D341Med (cell line): ENCODE measurements at places on chromosomes 3 and 15.

DNA sequence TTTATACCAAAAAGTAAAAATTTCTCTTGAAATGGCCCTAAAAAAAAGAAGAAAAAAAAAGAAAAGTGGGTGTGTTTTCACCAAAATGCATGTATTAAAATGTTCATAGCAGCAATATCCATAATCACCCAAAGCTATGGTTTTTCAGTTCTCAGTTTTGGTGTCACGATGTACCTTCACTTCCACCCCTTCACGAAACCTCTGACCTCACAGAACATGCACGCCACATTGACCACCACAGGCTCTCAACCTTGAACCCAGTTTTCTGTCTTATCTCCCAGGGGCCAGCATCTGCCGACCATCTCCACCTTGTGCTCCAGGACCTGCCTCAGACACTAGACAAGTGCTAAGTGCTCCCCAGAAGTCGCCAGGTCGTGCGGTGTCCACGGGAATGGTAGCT is 30.4 kb downstream of the COLQ start:
- no peak for DNase-seq

DNA sequence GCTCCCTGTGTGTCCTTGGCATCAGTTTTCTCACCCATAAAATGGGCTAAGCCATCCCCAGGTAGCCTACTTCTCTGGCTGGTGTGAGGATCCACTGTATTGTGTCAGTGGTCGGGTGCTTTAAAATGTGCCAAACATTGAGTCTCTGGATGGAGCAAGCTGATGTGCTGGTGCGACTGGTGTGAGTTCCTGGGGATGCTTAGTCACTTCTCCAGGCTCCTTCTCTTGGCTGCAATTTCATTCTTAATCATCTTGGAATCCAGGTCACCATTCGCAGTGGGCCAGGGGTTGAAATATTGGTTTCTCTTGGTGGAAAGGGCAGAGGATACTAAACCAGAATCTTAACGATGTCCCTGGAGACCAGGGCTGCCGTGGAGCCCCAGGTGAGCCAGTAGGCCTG is 29.3 kb downstream of the SCN5A start:
- DNase-seq: no peak

DNA sequence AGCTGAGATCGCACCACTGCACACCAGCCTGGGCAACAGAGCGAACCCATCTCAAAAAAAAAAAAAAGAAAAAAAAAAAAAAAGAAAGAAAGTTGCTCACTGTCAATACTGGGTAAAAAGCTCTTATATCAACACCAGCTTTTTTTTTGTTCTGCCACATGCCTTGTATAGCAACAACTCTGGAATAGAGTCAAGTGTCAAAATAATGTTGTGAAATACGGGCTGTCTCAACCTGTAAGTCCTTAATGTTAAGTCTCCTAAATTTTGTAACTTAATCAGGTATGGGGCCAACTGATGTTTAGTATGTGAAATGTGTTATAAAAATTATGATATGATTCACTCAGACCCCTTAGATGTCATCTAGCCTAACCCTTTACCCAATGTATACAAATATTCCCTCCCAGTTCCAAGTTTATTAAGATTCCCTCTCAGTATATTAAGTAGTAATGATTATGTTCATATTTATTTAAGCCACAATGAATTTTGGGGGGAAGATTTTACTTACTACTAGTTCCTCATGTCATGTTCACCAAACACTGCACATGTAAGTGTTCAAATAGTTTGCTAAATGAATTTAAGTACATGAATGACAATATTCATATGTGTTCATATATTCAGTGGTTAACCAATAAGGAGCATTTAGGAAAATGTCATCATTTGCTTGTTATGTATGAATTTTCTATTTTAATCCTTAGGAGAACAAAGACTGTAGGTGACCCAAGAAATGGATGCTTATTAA is 52.2 kb downstream of the GPR160 start:
- no peak for DNase-seq

- no peak for DNase-seq
Measured at GRCh38 chr3:157958457-157958856, 147.8 kb downstream of the SHOX2 start.

DNA sequence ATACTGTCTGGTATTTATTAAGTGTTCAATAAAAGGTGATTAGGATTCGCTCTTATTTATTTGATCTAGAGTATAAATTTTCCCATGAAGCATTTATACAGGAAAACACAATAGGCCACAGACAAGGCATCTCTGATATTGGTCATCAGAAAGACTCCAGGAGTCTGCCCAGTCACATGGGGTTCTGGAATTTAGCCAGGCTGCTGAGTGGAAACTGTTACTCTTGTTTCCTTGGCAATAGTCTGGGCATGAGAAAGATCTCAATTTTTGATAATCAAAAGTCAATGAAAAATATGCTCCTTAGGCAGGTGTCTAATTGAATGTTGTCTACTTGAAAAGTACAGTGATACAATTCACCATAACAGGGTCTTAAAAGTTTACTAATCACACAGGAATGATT is 161.2 kb downstream of the FRMD5 start:
- no peak for DNase-seq

DNA sequence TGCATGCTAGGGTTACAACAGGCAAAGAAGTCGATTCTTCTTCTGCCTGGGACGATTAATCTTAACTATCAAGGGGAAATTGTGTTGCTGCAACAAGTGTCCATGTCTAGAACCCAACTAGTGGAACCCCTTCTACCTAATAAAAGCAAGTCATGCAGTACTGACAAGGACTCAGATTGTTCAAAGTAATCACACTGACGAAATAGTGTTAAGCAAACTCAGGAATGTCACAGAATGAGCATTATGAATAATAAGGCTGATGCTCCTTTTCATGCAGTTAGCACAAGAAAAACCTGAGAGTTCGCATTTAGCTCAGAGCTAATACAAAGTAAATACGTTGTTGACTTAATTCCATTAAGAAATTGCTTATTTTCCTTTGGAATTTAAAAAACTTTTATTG is 47.5 kb upstream of the TRIM42 start:
- no peak for DNase-seq

- no peak for DNase-seq
Measured at GRCh38 chr15:101641894-101642293, 10.3 kb downstream of the TM2D3 start.

GRCh38 chr15:99486371-99487336 is 79.1 kb upstream of the MEF2A start:
- peak; percentile 69 for DNase-seq

- DNase-seq: no peak
Measured at GRCh38 chr3:183233966-183234365, 19.1 kb upstream of the B3GNT5 start.

DNA sequence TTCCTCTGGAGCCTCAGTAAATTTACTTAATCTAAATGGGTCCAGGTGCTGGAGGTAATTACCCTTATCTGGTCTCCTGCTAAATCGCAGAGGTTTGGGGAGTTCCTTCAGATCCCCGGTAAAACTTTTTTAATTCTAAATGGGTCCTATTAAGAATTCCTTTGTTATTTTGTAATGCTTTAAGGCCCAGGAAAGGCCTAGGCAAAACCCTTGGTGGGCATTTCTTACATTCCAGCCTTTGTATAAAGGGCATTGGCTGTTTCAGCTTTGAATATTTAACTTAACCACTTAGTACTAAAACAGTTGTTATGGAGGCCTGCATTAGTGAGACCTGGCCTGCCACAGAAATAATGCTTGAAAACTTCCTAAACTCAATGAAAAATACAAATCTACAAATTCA is 14.9 kb upstream of the ZNF662 start:
- DNase-seq: no peak

- DNase-seq: no peak
Measured at GRCh38 chr3:142861926-142862325, 27.0 kb downstream of the PCOLCE2 start.

GRCh38 chr3:196650740-196651311 is 11.3 kb downstream of the NRROS start:
- no peak for DNase-seq

DNA sequence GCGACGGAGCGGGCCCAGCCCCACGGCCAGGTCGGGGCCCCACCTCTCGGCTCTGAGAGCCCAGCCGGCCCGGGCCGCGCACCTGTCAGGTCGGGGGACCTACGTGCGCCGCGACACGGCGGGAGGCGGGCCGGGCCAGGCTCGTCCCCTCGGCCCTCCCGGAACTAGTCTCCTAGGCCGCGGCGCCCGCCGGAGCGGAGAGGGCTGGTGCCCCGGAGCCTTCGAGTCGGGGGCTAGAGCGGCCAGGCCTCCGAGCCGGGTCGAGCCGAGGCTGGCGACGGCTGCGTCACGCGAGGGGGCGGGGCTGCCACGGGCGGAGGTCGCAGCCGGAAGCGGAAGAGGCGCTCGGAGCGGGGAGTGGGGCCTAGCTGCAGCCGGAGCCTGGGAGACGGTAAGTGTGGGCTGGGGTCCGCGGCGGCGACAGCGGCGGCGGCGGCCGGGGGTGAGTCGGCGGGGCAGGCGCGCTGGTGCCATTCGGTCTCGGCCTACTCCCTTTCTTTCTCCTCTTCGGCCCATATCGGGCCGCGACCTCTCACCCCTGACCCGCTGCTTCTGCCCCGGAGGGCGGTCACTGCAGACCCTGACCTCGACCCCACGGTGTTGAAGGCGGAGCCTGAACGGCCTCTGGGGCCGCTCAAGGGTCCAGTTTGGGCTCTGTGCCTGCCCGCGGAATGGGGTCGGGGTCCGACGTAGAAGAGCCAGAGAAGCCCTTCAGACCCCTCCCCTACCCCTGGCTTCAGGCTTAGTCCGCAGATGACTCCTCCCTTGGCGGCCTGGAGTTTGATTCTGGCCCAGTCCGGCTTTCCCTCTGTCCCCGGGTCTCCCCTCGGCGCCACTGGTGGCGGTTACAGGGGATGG is at the start of gene CLK3:
Gene CLK3, plus strand, starts transcription at position 329 of the 858 bp plus-strand sequence. CDS start 3,361 bp downstream, outside the sequence.
- DNase-seq: peak; percentile 98

DNA sequence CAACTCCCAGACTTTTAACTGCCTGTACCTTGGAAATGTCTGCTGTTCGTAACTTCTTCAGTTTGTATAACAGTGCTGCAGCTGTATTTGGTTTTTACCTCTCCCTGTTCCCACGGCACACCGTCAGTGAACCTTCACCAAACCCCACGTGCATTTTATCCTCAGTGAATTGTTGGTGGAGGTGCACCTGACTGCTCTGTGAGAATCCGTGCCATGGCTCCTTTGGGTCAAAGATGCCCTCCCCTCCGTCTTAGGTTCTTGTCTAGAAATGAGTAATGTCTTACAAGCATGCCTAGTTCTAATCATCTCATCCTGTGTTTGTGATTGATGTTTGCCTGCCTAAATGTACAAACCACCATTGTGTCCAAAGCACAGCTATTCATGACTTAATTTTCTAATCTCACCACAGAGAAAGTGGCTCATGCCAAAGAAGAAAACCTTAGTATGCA is 28.2 kb downstream of the TPM1 start:
- no peak for DNase-seq

DNA sequence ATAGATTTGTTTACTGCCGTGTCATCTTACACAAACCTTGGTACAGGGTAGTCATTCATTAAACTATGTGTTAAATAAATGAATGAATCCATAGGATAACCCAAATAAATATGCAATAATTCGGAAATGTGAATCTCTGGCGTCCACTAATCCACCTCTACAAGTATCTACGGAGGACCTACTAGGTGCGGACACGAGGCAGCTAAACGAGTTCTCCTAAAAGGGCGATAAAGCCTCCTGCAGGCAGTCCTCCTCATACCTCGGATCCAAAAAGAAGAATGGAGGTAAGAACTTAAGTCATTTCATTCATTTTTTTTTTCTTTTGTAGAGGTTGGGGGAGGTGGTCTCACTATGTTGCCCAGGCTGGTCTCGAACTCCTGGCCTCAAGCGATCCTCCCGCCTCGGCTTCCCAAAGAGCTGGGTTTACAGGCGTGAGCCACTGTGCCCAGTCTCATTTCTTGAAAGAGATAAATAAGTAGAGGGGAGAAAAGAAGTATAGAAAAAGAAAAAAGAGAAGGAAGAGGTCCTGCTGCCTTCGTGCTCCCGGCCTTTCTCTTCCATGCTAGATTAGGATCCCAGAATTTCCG is 706 bp upstream of the RPL35A start:
- no peak for DNase-seq

DNA sequence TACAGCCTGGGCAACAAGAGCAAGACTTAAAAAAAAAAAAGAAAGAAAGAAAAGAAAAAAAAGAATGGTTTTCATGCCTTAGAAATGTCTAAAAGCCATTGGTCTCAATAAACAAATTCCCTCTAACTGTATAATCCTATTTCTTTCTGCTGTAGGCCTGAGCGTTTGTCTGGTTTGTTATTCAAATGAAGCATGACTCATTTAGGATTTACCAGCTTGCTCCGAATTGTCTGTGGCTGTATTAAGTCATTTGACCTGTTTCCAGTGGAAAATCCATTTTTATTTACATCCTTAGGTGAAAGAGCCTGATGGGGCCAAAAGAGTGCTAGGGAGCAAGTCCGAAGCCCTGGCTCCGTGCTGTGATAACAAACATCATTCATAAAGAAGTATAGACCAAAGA is 73.8 kb downstream of the BDH1 start:
- DNase-seq: no peak

GRCh38 chr3:110789315-110789714 is 282.3 kb upstream of the NECTIN3 start:
- DNase-seq: no peak

- peak; percentile 53 for DNase-seq
Measured at GRCh38 chr3:195908694-195909581, 587 bp upstream of the TNK2 start.

GRCh38 chr15:62417439-62417838 is 252.4 kb upstream of the C2CD4B start:
- no peak for DNase-seq

DNA sequence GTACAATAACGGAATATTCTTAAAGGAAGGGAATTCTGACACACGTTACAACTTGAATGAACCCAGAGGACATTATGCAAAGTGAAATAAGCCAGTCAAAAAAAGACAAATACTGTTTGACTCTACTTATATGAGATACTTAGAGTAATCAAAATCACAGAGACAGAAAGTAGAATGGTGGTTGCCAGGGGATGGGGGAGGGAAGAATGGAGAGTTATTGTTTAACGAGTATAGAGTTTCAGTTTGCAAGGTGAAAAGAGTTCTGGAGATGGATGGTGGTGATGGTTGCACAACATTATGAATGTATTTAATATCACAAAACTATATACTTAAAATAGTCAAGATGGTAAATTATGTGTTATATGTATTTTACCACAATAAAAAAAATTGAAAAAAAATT is 112.9 kb upstream of the ARHGEF3 start:
- DNase-seq: no peak

- no peak for DNase-seq
Measured at GRCh38 chr3:12659316-12660015, 4.5 kb downstream of the RAF1 start.

GRCh38 chr3:5666455-5666854 is 478.9 kb downstream of the EDEM1 start:
- no peak for DNase-seq

DNA sequence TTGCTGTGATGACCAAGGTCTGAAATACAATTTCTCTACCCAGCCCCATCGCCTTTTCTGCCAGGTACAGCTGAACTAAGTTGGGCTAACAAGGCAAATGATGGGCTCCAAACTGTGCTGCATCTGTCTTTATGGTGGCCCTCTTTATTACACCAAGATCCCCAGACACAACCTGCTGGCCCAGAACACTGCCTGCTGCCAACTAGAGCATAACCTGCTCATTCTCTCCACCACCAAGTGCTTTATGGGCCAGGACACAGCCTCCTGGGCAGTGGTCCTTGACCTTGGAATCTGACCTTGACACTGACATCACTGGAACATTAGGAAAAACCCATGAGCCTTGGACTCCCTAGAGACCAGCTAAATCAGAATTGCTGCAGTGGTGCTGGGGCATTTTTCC is 3.3 kb downstream of the LINS1 start:
- no peak for DNase-seq
